ENCODE measurements at places on chromosomes 3 and 15.
A peak's percentile ranks its signal among the peaks of the same experiment; 100 is the strongest.

DNA sequence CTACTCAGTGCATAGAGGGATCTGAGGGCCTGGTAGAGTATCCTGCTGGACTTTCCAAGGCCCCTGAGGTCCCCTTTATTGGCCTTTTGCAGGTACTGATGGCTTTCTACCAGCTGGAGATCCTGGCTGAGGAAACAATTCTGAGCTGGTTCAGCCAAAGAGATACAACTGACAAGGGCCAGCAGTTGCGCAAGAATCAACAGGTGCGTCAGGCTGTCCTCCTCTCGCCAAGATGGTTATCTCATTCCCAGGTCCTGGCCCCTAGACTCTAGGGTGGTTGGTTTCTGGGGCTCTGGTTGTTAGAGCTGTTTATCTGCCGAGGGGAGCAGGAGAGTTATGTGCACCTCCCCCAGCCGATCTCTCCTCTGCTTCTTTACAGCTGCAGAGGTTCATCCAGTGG, 9.3 kb downstream of the EIF2B5 start:
- DNase-seq, result no peak

- DNase-seq, result no peak
Observed at GRCh38 chr3:42823351-42823750, 14.1 kb downstream of the ACKR2 start.

- DNase-seq, result no peak
Observed at GRCh38 chr3:2156244-2156847, 57.7 kb downstream of the CNTN4 start.

- DNase-seq, result peak; percentile 54
Observed at GRCh38 chr15:81087066-81087465, 47.0 kb upstream of the CFAP161 start.

DNA sequence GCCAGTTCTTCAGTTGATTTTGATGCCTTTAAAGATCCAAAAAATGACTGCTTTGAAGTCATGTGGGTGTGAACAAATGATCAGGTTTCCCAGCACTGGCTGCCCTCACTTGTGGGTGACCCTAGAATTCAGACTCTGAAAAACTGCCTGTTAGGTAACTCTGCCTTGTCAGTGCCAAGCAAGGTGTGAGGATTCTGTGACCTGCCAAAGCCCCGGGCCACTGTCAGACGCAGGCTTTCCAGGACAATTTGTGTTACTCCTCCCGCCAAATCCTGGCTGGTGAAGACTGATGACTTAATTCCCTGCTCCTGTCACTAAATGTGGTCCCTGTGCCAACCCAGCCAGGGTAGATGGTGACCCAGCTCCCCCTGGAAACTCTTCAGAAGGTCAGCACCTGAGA, 99.2 kb upstream of the PSMD6 start:
- no peak for DNase-seq

- DNase-seq, result peak; percentile 91
Observed at GRCh38 chr3:111846717-111847116, 12.3 kb upstream of the PHLDB2 start.

DNA sequence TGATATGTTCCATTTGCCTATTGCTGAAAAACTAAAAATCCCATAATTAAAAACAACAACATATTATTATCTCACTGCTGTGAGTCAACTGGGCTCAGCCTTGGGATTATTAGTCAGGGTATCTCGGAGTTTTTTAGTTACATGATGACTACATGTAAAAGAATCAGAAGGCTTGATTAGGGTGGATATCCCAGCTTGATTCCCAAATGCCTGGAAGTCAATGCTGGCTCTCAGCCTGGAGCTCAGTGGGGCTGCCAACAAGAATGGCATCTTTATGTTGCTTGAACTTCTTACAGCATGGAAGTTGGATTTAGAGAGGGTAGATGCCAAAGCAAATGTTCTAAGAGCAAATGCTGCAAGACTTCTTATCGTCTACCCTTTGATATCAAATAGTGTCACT, 278.5 kb downstream of the PLOD2 start:
- DNase-seq, result peak; percentile 36

GRCh38 chr15:57647791-57648130, 56.1 kb downstream of the MYZAP start:
- DNase-seq, result peak; percentile 22

GRCh38 chr3:16837602-16838001, 47.2 kb upstream of the PLCL2 start:
- no peak for DNase-seq

GRCh38 chr3:165502707-165503106, 306.5 kb upstream of the SLITRK3 start:
- no peak for DNase-seq

GRCh38 chr15:91992945-91993344, 139.4 kb downstream of the SLCO3A1 start:
- DNase-seq, result peak; percentile 6

DNA sequence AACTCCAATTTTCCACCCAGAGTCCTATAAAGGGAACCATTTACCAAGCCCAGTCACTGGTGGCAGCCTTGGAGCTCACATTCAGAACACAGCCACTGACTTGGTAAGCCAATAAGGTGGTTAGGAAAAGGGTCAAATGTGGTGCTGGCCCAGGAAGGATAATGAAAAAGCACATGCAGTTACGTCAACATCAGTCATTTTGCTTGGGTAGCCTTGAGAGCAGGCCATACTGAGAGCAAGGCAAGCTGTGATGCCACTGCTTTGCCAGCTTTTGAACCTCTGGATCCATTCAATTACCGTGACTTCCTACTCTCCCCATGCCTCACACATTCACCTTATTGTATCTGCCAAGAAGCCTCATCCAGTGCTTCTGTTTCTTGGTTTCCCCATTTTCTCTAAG, 253.6 kb downstream of the OPA1 start:
- no peak for DNase-seq

GRCh38 chr3:48267782-48268181, 26.9 kb downstream of the ZNF589 start:
- no peak for DNase-seq

GRCh38 chr3:178754852-178755510, 218.7 kb downstream of the KCNMB2 start:
- DNase-seq, result no peak

GRCh38 chr3:5442106-5442785, 254.7 kb downstream of the EDEM1 start:
- no peak for DNase-seq

DNA sequence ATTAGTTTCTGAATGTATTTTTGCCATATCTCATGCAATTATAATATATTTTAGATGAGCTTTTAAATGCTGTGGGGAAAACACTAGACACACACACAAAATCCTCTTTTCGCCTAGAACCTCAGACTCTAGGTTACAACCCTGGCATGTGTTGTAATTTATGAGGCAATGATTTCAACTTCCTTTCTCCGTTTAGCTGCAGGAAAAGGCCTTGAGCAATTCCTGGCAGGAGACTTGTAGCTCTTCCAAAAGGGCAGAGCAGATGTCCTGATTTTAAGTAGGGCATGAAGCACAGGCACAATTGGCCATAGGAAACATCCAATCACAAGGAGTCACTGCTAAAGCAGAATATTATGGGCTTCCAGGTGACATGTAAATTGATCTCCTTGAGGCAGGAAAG, 82.0 kb downstream of the GPR156 start:
- peak; percentile 94 for DNase-seq

DNA sequence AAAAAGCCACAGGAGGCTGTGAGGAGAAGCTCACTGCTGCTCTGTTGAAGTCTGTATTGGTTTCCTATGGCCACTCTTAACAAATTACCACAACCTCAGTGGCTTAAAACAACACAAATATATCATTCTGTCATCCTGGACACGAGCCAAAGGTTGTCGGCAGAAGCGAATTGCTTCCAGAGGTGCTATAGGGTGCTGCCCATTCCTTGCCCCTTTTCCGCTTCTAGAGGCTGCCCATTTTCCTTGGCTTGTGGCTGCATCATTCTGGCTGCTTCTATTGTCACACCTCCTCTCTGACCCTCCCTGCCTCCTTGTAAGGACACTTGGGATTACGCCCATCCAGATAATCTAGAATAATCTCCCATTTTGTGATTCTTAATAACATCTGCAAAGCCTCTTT, 6.4 kb upstream of the SACM1L start:
- no peak for DNase-seq

- peak; percentile 10 for DNase-seq
Observed at GRCh38 chr3:24390169-24391130, 104.2 kb downstream of the THRB start.

DNA sequence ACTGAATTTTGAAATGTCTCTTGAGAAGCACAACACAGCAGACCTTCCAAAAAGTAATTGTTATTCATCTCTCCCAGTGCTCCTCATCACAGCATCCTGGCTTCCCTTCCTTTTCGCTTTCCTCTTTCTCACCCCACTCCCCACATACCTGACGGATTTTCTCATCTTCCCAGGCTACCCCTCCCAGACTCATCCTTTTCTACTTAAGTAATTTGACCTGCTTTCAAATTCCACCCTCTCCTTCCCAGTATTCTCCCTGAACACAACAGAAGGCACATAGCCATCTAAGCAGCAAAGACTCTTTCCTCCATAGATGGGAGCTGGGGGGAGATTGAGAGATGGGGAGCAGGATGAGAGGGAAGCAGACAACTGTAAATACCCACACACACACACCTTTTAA, 187.1 kb upstream of the STT3B start:
- DNase-seq, result no peak

GRCh38 chr15:74291101-74292071, 55.3 kb downstream of the CCDC33 start:
- peak; percentile 74 for DNase-seq

DNA sequence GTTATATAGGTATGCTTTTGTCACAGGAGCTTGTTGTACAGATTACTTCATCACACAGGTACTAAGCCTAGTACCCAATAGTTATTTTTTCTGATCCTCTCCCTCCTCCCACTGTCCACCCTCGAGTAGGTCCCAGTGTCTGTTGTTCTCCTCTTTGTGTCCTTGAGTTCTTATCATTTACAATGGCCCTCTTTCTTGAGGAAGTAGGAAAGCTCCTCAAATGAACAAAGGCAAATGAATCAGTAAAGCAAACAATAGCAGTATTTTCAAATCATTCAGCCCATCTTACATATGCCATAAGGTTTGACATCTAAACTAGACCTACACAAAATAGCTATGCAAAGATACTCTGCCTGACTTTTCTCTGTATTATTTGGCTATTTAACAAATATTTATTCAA, 211.5 kb downstream of the CDIN1 start:
- DNase-seq, result no peak

DNA sequence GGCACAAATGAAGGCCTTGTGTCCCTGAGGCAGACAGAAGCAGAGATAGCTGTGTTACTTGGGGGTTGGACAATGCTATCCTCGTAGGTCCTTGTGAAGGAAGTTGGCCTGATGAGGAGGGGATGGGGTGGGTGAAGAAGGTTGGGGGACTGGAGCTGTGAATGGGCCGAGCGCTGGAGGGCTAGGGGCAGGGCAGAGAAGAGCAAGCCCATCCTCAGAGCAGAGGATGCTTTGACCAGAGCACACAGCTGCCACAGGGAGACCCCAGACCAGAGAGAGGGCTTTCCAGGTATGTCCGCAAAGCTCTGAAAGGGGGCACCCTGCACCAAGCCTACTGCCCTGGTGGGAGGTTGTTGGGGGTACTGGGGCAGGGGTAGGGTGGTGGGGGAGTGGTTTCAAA, 5.7 kb upstream of the TBC1D2B start:
- no peak for DNase-seq

DNA sequence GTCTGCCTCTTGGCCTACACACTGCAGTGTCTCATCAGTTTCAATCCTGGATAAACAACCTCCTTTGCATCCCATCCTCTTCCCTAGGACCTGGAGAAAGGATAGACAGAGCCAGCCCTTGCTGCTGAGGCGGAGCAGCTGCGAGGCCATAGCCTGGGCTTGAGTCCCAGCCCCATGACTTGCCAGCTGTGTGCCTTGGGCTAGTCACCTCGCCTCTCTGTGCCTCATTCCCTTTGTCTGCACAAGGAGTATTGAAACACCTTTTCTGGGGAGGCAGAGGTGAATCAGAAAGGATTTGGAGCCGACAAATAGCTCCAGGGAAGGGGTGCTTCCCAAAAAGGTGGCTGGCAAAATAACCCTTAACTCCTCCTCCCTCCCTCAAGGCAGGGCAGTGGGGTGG, 65.0 kb upstream of the SLC6A1 start:
- no peak for DNase-seq

DNA sequence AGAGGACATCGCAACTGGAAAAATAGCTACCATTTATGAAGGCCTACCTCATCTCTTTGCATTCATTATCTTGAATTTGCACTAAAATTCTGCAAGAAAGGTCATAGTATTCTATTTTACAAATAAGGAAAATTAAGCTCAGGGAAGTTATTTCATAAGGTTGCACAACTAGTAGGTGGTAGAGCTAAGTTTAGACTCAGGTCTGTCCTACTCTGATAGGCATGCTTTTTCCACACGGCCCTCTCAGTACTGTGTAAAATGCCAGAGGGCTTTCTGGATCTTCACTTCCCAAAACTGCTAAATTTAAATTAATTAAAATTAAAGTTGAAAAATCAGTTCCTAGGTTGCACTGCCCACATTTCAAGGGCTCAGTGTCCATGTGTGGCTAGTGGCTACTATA, 18.3 kb downstream of the MAP2K1 start:
- DNase-seq, result no peak

- no peak for DNase-seq
Observed at GRCh38 chr3:2099028-2099671, 484 bp downstream of the CNTN4 start.

- DNase-seq, result peak; percentile 99
Observed at GRCh38 chr3:107216711-107217110, 160.5 kb upstream of the CCDC54 start.

GRCh38 chr3:8887435-8888300, 75.6 kb downstream of the RAD18 start:
- DNase-seq, result peak; percentile 10

GRCh38 chr15:78339559-78339958, 594 bp upstream of the CRABP1 start:
- DNase-seq, result no peak

- no peak for DNase-seq
Observed at GRCh38 chr3:82137050-82137449, 375.6 kb upstream of the GBE1 start.

DNA sequence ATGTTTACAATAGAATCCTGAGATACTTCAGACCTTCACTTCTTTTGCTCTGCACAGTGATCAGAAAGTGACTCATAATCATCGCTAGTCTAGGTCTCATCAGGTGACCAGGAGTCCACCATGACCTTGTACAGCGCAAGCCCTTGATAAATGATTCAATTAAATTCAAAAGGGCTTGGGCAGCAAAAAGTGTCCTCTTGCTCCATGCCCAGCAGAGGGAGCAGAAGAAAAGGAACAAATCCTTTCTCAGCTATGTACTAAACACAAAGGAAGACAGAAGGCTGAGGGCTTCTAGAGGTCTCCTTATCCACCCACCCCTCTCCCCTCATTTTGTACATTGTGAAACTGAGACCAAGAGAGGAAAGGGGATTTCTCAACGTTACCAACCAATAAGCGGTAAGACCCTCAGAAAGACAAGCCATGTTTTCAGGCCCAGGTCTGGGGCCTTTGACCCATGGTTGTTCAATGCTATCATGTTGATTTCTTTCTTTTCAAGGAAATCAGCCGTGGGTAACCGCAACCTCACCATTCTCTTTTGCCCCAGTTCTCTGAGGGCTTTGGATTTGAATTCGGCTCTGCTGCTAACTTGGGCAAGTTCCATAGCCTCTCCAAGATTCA, 74.8 kb downstream of the AQP9 start:
- DNase-seq, result peak; percentile 72
